Muscle of leg (tissue), 16 donors: ENCODE measurements at places on chromosomes 12 and 14. TPM values are rescaled to one million over a fixed set of nuclear protein-coding genes. Genes with fewer than 3 reads are reported as not detected.

- DNase-seq: peak; percentile 57
Measured at GRCh38 chr14:86196471-86196870, 666.5 kb downstream of the FLRT2 start.

DNA sequence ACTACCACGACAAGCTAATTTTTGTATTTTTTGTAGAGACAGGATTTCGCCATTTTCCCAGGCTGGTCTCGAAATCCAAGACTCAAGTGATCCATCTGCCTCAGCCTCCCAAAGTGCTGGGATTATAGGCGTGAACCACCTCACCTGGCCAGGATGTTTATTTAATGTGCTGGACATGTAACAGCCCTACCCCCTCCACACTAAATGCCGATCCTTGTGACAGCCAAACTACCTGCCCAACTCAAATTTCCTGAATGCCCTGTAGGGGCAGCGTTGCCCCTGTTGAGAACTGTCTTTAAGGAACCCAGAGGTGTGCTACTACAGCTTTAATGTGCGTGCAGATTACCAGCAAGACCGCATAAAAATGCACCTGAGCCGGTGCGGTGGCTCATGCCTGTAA, 48.1 kb downstream of the KCNK13 start:
- DNase-seq: no peak

- no peak for DNase-seq
Measured at GRCh38 chr14:50600849-50601248, 40.9 kb downstream of the ATL1 start.

GRCh38 chr14:95322651-95323050, 2.9 kb upstream of the CLMN start:
- DNase-seq: no peak

GRCh38 chr12:107244584-107244983, 151.2 kb upstream of the CRY1 start:
- no peak for DNase-seq

- no peak for DNase-seq
Measured at GRCh38 chr12:102023343-102023930, 38.4 kb downstream of the WASHC3 start.

- DNase-seq: no peak
Measured at GRCh38 chr12:46027172-46027571, 36.8 kb upstream of the SCAF11 start.

- peak; percentile 23 for DNase-seq
Measured at GRCh38 chr12:106187155-106187789, 48.5 kb upstream of the NUAK1 start.

Gene RPS6KL1
- total RNA-seq: 6.1 TPM

Gene SYT1
- total RNA-seq: 2.5 TPM

DNA sequence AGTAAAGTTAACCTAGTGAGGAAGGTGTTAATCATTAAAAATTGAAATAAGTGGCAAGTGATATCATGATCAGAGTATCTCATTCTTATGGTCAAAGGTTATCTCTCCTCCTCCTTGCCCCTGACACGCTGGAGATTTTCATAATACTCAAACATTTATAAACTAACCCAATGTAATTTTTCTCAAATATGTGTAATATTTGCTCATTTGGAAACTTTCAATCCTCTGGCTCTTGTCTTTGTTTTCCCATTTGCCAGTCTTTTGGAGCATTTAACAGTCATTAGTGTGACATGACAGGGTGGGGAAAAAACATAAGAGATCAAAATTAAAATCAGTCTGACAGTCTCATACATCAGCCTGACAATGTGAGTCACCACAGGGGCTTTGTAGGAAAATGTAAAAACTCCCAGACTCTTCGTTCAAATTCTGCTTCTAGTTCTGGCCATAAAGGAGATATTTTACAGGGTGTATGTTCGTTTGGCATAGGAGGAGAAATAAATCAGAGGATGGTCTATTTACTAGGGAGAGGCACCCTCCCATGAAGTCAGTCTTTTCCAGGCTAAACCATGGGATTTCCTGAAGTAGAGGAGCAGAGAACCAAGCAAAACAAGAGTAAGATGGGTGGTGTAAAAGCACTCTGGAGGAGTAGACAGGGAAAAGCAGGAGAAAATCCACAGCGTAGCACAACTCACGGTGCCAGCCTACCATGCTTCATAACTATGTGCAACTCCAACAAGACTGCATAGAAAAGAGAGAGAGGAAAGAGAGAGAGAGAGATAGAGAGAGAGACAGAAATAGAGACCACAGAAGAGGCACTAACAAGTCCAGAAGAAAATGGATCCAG, 369.2 kb upstream of the PDE3A start:
- no peak for DNase-seq

- DNase-seq: peak; percentile 73
Measured at GRCh38 chr12:6207259-6207925, 7.2 kb downstream of the CD9 start.

- no peak for DNase-seq
Measured at GRCh38 chr14:104075530-104076151, 9.9 kb upstream of the ASPG start.

Gene GPR65
- total RNA-seq: 0.53 TPM

DNA sequence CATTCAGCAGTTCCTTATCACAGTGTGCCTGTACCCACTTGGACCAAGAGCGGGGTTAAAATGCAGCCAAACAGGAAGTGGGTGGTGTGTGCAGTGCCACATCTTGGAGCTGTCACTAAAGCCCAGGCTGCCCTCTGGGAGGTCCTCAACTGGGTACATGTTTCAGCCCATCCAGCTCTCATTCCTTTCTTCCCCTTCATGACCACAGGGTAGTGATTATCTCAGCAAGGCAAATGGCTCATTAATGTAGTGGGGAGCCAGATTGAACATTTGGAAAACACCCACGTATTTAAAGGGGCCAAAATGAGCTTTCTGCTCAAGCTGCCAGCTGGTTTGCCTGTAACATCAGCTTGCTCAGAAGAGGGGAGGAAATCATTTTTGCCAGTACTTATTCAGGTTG, 210.8 kb upstream of the BTG1 start:
- DNase-seq: no peak

DNA sequence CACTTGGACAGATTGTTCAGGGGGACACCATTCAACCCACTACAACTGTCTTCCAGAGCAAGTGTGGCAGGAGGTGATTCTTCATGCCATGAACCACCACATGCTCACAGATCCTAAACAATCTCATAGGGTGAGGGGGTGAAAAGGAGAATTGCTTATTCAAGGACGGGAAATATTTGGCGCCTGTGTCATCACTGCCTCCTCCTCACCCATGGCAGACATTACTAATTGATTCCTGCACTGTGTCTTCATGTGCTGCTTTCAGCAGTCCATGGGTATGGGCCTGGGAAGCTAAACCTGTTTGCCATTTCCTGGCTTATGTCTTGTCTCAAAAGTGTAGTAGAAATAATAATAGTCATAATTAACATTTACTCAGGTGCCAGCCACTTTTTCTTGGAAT, 31.3 kb downstream of the MMAB start:
- no peak for DNase-seq

DNA sequence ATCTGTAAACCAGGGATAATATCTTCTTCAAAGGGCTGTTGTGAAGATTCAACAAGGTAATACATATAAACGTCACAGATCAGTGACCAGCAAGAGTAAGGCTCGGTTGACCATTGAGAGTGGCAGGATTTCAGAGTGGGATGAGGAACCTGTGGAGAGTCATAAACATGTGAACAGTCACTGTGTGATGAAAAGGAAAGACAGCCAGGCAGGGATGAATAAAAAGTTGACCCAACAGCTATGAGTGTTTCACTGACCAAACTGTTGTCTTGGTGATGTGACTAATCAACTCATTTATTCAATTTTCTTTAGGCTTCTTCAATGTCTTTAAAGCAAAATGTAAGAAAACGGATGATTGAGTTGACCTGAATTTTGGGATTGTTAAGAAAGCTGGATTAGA, 8.6 kb upstream of the FRMD6 start:
- DNase-seq: no peak

Gene IFI27
- total RNA-seq: 5.6 TPM

DNA sequence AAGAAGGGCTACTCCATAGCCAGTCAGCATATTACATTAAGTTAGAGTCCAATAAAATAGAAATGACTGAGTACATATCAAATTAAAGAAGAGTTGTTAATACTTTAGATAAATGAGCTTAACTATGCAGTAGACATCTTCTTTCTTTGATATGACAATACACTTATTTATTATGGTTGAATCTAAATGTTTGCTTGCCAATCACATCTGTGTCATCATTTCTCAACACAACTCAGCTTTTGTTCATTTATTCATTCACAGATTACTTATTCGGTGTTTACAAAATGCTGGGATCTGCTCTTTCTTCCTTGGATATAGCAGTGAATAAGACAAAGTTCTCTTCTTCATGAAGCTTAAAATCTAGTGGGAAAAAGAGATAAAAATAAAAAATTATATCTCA, 614.6 kb upstream of the ATP2B1 start:
- no peak for DNase-seq

DNA sequence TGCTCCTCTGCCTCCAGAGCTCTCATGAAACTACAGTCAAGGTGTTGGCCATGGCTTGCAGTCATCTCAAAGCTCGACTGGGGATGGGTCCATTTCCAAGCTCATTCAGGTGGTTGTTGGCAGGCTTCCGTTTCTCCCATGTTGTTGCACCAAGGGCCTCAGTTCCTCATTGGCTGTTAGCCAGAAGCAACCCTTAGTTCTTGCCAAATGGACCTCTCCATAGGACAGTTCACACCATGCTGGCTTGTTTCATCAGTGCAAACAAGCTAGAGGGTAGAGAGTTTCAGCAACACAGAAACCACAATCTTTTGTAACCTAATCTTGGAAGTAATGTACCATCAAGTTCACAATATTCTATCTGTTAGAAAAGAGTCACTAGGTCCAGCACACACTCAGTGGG, 22.7 kb upstream of the PPM1A start:
- DNase-seq: no peak

Gene SLC25A47
- total RNA-seq: 0.09 TPM

- peak; percentile 73 for DNase-seq
Measured at GRCh38 chr12:123896767-123897166, 75.9 kb downstream of the CCDC92 start.

GRCh38 chr12:107649661-107650061, 35.9 kb upstream of the PWP1 start:
- peak; percentile 92 for DNase-seq

DNA sequence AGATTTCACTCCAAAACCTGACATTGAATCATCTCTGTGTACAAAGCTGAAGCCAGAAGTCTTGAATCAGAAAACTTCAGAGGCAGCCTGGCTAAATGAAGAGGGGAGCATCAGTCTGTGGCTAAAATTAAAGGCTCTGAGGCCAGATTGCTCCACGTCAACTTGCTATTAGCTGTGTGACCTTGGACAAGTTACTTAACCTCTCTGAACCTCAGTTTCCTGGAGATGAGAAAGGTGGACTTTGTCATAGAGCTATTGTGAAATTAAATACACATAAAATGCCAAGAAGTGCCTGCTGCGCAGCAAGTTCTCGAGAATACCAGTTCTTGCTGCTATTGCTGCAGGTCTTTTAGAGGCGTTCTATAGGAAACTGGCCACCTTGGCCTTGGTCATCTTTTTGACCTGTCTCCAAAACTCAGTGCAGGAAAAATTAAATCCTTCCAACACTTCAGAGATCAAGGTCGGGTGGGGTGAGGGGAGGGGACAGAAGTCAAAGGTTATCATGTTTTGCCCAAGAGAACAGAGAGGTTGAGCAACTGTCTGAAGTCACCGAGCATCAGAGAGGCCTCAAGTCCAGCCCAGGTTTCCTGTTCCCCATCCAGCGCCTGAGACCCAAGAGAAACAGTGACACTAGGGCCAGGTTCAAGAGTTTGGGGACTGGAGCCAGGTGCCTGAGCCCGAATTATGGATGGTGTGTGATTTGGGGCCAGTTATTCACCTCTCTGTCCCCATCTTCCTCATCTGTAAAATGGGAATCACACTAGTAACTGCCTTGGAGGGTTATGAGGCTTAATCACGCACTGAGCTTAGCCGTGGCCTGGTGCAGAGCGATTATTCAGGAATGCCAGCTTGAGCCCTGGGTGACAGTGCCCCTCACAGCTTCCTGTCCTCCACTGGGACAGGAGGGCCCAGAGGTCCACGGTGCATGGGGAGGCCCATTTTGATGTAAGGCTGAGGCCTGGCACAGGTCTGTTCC, 1.1 kb downstream of the SERPINA1 start:
- no peak for DNase-seq

Gene SERPINA1
- total RNA-seq: 2.0 TPM

DNA sequence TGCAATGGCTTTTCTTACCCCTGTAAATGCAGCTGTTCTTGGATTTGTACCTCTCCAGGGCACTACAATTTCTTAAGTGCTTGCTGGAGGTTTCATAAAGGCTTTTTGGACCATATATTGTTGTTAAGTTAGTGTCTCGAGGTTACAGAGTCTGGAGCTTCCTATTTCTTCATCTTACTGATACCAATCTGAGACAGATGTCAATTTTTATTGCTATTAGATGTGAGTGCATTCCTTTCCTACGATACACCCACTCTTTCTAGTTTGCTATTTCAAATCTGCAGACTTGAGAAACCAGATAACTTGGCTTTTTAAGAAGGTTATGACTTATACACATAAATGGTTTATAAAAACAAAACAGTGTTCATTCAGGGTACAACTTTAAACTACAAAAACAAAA, 2.1 kb downstream of the NOXRED1 start:
- no peak for DNase-seq

- peak; percentile 67 for DNase-seq
Measured at GRCh38 chr14:50926851-50927386, 17.4 kb downstream of the PYGL start.

Gene HOXC13
- 0.04 TPM for total RNA-seq

GRCh38 chr14:42138406-42138805, 531.7 kb downstream of the LRFN5 start:
- DNase-seq: no peak

GRCh38 chr12:75738486-75738885, 227.1 kb upstream of the KRR1 start:
- no peak for DNase-seq

DNA sequence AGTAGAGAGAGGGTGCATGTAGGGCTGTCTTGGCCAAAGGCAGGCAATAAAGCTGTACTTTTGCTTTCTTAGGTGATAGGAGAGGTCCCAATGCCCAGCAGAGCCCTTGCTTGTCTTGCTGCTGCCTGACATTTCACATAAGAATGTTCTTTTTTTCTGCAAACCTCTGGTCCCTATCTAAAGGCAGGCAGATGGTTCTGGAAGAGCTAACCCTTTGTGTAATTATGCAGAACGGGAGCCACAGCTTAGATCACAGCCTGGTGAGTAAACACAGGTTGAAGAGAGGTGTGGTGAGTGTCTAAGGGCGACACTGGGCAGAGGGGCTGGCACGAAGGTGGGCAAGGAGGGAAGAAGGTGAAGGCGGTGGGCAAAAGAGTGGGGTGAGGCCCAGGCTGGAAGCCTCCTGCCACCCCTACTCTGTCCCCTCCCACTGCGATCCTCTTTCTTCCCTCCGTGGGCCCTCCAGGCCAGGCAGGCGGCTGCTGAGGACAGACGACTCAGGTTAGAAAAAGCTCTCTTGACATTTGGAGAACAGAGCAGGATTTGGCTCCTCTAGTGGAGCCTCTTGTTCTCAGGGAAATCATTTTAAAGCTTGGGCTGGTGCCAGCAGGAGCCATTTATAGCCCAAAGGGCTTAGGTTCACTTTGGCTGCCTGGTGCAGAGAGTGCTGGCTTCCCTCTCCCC, 42.8 kb downstream of the PRMT8 start:
- DNase-seq: peak; percentile 71
